ENCODE measurements at places on chromosomes 3 and 15. TPM values are rescaled to one million over a fixed set of nuclear protein-coding genes. Genes with fewer than 3 reads are reported as not detected.

Gene IQCF5
- total RNA-seq, result not detected

Gene GMNC
- total RNA-seq, result under 0.01 TPM

Gene ANKUB1
- total RNA-seq, result not detected

Gene DNAH12
- under 0.01 TPM for total RNA-seq

Gene SMAD6
- 31.8 TPM for total RNA-seq

Gene PRKAR2A
- total RNA-seq, result 43.6 TPM

Gene TMIE
- total RNA-seq, result under 0.01 TPM

Gene KIF23
- total RNA-seq, result 8.3 TPM

Gene SAMMSON
- total RNA-seq, result not detected

Gene MUC13
- total RNA-seq, result not detected

Gene PLIN1
- total RNA-seq, result under 0.01 TPM
